ENCODE measurements at places on chromosomes 2 and 18.

DNA sequence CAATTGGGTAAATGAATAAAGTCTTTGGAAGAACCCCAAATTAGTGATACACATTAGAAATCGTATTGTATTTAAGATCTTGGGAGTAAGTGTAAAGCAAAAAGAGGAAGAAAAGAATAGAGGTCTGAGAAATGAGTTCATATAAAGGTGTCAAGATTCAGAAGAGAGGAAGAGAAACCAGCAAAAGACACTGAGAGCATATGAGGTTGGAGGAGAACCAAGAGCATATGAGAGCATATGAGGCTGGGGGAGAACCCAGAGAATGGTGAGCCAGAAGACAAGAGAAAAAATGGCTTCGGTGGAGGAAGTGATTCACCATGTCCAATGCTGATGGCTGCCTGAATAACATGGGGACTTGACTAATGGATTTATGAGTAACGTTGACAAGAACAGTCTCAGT is 620.1 kb upstream of the GCFC2 start:
- DNase-seq, result no peak

DNA sequence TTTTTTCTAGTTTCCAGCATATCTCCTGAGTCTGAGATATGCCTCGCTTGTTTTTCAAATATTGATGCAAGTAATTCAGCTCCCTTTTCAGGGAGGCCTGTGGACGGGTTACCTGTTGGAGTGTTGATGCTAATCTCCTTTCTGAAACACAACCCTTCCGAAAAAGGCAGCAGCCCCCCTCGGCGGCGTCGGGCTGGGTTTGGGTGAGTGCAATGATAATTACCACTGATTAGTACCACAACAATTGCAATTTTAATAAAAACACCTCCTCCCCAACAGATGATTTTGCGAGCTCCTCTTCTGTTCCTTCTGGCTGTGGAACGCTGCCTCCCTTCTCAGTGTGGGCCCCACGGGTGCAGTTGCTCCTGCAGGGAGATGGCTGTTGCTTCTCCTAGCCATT is 66.3 kb downstream of the PTGR3 start:
- DNase-seq, result no peak

DNA sequence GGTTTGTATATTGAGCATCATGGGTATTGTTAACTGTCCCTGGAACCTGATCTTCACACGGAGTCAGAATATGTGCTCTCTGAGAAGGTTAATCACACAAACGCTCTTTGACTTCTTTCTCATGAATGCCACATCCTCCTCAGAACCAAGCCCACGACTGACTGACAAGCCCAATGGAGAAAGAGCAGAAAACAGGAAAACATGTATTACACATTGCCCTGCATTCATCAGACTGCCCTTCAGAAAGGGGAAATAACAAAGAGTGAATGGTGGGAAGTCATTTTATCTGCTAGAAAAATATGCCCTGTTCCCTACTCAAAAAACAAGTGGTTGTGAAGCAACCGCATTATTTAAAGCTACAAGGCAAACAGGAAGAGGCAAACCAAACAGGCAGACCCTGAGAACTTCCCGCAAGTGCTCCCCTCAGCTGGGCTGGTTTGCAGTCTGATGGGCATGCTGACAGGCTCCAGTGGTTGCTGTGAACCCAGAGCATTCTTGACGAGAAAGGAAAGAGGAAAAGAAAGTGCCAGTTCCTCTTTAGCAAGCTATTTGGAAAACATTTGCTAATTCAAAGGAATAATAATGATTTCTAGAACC is 172.9 kb upstream of the SETBP1 start:
- no peak for DNase-seq

DNA sequence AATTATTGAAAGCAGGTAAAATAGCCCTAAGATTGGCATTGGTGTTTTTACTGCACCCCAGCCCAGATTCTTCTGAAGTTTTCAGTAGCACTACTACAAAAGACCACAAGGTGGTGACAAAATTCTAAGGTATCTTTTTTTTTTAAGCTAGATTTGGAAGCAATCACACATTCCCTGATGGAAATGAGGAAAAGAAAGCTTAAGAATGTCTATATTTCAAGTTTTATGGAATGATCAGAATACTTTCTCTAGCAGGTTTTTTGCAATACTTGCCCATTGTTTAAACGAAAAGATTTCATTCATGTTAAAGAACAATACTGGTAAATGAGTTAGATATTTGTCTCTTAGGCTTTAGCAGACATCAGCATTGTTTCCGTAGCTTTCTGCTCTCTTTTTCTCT is 32.1 kb upstream of the ZNF638 start:
- DNase-seq, result peak; percentile 36

- no peak for DNase-seq
These were observed 139.7 kb downstream of the FAM161A start for GRCh38 chr2:61714210-61714609.

GRCh38 chr2:12109363-12110017 is 363.1 kb downstream of the LPIN1 start:
- no peak for DNase-seq

GRCh38 chr18:5058768-5059695 is 138.0 kb downstream of the AKAIN1 start:
- no peak for DNase-seq

DNA sequence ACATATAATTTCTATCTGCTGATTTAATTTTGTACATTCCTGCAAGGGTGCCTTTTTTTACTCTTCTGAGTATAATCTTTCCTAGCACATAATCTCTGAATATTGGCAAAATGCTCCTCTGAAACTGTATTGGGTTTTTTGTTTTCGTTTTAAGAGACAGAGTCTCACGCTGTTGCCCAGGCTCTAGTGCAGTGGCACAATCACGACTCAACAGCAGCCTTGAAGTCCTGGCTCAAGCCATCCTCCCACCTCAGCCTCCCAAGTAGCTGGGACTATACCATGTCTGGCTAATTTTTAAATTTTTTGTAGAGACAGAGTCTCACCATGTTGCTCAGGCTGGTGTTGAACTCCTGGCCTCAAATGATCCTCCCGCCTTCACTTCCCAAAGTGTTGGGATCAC is 104.9 kb downstream of the SPTBN1 start:
- DNase-seq, result no peak

- DNase-seq, result peak; percentile 27
These were observed 8.2 kb downstream of the SLC35F6 start for GRCh38 chr2:26772064-26773001.

DNA sequence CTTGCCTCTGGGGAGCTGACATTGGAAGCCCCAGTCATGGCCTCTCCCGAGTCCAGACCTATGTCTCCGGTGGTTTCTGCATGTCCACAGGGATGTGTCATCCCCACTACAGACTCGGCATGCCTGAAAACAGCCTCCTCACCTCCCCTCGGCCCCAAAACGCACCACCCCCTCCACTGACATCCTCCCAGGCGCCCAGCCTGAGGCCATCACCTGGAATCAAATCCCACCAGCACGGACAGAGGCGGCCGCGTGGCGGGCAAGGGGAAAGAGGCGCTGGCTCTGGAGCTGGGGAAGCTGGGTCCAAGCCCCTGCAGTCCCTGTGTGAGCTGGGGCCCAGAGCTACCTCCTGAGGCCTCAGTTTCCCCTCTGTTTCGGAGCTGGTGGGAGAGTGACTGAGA is 69.9 kb upstream of the SMAD7 start:
- DNase-seq, result no peak

- no peak for DNase-seq
These were observed 434.2 kb downstream of the GRB14 start for GRCh38 chr2:164187121-164187520.

DNA sequence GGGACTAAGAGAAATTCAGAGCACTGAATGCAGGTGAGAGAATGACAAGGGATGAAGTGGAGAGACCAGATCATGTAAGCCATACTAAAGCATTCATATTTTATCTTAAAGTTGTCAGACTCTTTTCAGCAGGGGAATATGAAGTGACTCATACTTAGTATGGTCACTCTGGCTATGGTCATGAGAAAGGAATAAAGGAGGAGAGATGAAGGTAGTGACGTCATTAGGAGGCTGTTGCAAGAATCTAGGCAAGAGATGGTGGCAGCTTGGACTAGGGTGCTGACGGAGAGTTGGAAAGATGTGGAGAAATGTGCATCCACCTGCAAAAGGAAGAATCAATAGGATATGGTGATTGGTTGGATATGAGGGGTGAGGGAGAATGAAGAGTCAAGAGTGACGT is 203.2 kb upstream of the ACVR2A start:
- DNase-seq, result peak; percentile 11

- no peak for DNase-seq
These were observed 28.4 kb downstream of the GREB1L start for GRCh38 chr18:21270453-21270852.

- DNase-seq, result peak; percentile 84
These were observed 198.2 kb downstream of the PRKCE start for GRCh38 chr2:45849491-45850283.

DNA sequence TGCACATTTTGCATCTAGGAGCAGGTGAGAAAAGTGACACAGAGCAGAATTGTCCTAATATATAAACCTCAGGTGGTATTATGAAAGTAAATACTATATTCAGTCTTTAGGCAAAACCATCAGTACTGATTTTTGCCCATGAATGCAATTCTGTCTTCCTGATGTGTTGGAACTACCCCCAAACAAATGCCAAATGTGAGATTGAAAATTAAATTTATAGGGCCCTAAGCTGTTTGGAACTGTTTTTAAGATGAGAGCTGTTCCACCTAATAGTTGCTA is 115.2 kb downstream of the SH3RF3 start:
- DNase-seq, result no peak

- peak; percentile 87 for DNase-seq
These were observed 305.4 kb downstream of the AFF3 start for GRCh38 chr2:99836690-99837605.

DNA sequence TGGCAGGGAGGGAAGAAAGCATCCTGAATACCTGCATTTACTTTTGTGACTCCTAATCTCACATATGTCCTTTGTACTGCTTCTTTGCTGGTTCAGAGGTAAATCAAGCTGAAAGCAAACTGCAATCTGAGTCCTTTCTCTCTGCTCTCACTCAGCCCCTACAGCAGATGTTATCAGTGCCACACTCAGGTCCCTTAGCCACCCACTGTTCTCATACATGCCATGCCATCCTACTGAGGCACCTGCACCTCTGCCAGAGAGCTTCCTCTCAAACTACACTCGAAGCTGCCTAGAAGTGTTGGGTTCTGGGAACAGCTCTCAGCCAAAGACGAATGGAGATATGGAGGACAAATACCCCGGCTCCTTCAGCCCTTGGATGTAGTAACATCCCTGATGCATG is 244.5 kb downstream of the TXNL1 start:
- DNase-seq, result no peak

- no peak for DNase-seq
These were observed 39.5 kb upstream of the CERS6 start for GRCh38 chr2:168416555-168416954.

GRCh38 chr2:25372405-25373268 is 30.9 kb upstream of the DNMT3A start:
- DNase-seq, result no peak

- DNase-seq, result no peak
These were observed 550.8 kb upstream of the ZNF804A start for GRCh38 chr2:184047536-184047935.

GRCh38 chr2:150100834-150101233 is 386.6 kb downstream of the RND3 start:
- DNase-seq, result no peak

GRCh38 chr2:145091967-145092366 is 572.0 kb upstream of the ZEB2 start:
- no peak for DNase-seq

GRCh38 chr2:130892793-130893785 is 56.4 kb downstream of the ARHGEF4 start:
- DNase-seq, result no peak

DNA sequence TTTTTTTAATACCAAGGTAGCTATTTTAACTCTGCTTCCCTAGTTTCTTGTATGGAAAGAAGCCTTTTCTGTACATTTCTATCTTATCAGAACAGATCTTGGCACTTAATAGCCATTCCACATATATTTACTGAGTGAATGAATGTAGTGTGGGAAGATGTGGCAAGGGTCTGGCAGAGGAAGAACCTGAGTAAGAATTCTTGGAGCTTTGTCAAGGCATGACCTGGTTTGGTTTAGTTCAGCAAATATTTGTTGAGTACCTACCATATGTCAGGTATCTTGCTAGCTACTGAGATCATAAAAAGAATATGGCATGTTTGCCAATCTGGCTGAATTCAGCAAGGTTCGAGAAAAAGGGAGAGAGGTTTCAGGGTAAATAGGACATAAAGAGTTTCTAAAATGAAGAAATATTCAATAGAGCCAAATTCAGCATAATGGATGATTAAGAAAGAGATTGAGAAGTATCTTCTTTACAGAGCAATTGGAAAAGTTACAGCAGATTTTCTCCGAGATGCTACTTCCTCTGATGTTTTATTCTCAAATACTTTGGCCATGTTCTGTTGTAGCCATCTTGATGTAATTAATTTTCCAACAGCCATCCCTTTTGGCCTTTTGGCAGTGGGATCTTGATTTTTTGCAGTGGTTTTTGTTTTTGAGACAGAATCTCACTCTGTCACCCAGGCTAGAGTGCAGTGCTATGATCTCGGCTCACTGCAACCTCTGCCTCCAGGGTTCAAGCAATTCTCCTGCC is 21.7 kb upstream of the MEP1B start:
- no peak for DNase-seq

GRCh38 chr2:9288233-9288632 is 81.6 kb downstream of the ASAP2 start:
- peak; percentile 95 for DNase-seq

DNA sequence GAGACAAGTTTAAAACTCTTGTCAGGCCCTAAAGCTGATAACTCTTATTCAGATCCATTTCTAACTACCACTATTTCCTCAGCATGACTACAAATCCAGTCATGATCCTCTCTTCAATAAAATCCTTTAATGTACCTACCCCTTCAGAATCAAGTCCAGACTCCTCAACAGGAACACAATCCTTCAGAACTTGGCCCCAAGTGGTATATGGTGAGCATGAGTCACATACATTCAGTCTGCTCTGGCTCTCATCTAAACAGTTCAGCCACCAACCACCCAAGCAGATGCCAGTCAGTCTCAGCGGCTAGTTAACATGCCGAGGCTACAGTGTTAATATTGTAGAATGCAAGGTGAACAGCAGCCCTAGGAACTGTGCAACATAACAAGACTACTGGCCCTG is 9.7 kb downstream of the LMAN2L start:
- DNase-seq, result no peak

- peak; percentile 87 for DNase-seq
These were observed 11.8 kb downstream of the GAREM2 start for GRCh38 chr2:26184555-26185303.

DNA sequence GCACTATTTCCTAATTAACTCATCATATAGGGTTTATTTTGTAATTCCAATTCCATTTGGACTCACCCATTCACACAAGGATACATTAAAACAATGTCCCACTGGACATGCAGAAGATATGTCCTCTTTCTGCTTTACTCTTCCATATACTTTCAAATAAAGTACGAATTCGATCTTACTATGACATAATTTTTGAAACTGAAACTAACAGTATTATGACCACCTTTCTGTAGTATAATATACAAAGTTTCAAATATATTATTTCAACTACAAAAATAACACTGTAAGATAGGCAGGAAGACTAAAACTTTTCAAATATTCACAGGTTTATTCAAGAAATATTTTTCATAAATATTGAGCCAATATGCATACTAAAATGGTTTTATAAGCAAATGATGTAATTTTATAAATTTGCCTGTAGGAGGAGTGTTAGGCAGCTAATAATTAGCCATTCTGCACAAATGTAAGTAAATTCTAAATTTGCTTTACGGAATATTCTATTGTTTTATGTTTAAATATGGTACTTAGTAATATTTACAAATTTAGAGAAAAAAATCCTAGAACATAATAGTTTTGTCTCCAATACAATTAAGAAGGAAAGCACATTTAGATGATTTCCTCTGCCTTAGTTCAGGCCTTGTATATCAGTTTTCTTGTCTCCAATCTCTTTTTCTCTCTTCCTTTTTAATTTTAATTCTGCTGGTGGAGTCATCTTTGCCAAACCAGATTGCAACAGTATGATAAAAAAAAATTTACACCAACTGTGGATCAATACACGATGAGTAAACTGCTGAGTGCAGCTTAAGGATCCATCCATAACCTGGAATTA is 85.9 kb downstream of the CERKL start:
- DNase-seq, result peak; percentile 5
